Glutamatergic neuron (in vitro differentiated cells): ENCODE measurements at places on chromosomes 7 and 10.

DNA sequence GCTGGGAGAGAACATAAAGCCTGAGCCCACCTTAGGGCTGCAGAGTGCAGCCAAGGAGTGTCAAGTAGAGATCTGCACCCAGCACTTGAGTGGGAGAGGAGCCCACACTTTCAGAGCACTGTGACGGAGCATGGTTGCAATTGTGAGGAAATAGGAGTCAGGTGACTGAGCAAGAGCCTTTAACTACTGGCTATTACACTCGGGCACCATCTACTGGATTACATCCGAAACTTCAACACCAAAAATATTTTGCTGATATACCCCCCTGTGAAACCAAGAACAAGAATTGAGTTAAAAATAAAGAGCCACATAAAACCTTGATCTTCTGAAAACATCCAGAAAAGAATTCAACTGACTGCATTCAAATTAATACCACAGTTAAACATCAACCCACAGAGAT lies 657.9 kb downstream of the NXPH1 start:
- H3K4me3 ChIP-seq: no peak overlapping the region
- H3K4me1 ChIP-seq: no peaks in the 10 kb centered on the region
- H3K36me3 ChIP-seq: peaks cover 6% of the 10 kb centered on the region
- no peaks in the 10 kb centered on the region for H3K27me3 ChIP-seq
- no peak for DNase-seq
- no peak overlapping the region for H3K27ac ChIP-seq

DNA sequence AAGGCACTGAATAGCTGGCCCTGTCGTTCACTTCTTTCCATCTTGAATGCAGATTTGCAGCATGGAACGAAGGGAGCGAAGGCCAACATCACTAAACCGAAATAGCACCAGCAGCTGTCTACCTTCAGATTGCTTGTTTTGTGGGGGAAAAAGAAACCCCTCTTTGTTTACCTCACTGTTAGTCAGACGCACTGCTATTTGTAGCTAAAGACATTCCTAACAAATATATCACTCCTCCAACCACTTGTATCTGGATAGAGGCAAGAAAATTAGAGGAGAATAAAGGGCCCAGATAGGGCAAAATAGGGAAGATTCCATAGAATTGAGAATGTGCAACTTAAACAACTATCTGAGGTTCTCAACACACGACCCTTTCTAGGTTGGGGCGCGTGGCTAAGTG lies 26.5 kb downstream of the ANK3 start:
- H3K4me1 ChIP-seq: peaks cover 11% of the 10 kb centered on the region
- DNase-seq: no peak
- H3K27ac ChIP-seq: no peak overlapping the region
- no peaks in the 10 kb centered on the region for H3K27me3 ChIP-seq
- no peaks in the 10 kb centered on the region for H3K36me3 ChIP-seq
- H3K4me3 ChIP-seq: no peak overlapping the region

- H3K27ac ChIP-seq: no peak overlapping the region
- no peak for DNase-seq
Measured at GRCh38 chr10:87771871-87772500, 46.0 kb downstream of the ATAD1 start.

DNA sequence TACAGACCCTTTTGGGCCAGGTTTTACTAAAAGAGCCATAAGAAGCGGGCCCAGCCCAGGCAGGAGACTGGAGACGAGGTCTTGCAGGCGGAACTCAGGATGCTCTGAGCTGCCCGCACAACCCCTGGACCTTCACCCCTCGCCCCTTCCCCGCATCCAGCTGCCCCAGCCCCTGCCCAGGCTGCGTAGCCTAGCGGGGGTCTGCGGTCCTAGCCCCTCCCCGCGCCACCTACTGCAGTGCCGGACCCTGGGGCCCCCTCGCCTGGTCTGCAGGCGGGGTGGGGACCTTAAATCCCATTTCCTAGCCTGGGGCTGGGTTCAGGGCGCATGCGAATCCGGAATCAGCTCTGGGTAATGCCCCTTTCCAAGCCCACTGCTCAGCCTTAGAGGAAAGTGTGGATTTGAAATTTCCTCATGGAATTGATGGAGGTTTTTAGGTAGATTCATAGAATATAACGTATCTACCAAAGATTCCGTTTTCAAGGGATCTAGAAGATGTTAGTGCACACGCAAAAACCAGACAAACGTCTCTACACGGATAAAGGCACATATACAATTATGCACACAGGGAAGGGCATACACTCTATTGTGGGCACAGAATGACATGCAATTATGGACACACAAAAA lies 546 bp upstream of the HOXA3 start:
- no peak for DNase-seq
- H3K27me3 ChIP-seq: peaks cover 64% of the 10 kb centered on the region
- H3K4me3 ChIP-seq: peak overlapping the region; percentile 23
- no peak overlapping the region for H3K27ac ChIP-seq

DNA sequence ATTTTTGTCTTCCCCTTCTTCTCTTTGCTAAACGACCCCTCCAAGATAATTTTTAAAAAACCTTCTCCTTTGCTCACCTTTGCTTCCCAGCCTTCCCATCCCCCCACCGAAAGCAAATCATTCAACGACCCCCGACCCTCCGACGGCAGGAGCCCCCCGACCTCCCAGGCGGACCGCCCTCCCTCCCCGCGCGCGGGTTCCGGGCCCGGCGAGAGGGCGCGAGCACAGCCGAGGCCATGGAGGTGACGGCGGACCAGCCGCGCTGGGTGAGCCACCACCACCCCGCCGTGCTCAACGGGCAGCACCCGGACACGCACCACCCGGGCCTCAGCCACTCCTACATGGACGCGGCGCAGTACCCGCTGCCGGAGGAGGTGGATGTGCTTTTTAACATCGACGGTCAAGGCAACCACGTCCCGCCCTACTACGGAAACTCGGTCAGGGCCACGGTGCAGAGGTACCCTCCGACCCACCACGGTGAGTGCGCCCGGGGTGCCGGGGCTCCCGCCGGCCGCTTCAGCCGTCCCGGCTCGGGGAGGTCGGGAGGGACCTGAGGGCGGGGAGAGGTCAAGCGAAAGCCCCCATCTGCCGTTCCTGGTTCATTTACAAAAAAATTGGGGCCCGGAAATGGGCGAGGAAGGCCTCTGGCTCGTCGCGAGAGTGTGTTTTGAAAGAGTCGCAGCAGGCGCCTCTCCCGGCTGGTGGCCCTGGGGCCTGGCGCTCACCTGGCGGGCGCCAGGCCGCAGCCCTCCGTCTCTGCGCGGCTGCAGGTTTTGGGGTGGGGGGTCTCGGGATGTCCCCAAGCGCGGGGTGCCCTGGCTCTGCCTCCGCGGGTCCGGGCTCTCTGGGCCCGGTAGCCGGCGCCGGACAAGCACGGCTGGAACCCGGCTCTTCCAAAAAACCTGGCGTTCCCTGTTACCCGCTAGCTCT lies 1.2 kb downstream of the GATA3 start:
- no peaks in the 10 kb centered on the region for H3K36me3 ChIP-seq
- DNase-seq: no peak
- H3K27ac ChIP-seq: no peak overlapping the region
- peaks cover 45% of the 10 kb centered on the region for H3K27me3 ChIP-seq
- peaks cover 8% of the 10 kb centered on the region for H3K4me1 ChIP-seq

DNA sequence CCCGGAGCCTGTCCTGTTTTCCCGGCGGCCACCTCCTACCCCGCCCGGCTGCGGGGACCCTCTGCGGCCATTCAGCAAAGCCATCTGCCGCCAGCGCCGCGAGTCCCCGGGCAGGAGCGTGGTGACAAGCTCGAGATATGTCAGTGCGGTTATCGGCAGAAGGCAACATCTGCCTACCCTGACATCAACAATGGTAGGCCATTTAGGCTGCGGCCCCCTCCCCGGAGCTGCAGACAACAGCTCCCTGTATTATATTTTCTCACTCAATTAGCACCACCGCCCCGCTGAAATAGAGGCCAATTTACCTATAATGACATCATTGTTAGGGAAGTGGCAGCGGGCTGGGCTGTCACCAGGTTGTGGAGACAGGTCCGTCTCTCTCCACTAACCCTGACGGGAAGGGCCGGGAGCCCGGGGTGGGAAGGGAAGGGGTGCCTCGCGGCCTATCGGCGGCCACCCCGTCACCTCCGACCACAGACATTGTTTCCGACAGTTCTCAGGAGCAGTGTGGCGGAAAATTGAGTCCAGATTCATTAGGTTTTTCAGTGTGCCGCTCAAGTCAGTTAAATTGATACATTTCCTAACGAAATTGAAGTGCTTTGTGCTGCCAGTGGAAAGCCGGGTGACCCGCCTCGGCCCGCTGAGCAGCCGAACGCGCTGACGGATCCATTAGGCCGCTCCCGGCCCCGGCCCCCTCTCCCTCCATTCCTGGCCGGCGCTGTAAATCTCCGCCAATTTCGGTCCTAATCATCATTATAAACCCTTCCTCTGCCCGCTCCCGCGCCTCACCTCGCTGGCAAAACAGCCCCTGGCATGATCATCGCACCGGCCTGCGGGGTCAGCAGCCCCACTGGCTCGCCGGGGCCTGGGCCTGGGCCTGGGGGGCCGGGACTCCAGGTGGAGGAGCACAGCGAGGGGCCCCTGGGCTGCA lies 43.0 kb downstream of the UNCX start:
- H3K27me3 ChIP-seq: peaks cover 18% of the 10 kb centered on the region
- peaks cover 13% of the 10 kb centered on the region for H3K36me3 ChIP-seq
- peak overlapping the region; percentile 42 for H3K4me3 ChIP-seq
- no peaks in the 10 kb centered on the region for H3K4me1 ChIP-seq
- H3K27ac ChIP-seq: peak overlapping the region; percentile 89

DNA sequence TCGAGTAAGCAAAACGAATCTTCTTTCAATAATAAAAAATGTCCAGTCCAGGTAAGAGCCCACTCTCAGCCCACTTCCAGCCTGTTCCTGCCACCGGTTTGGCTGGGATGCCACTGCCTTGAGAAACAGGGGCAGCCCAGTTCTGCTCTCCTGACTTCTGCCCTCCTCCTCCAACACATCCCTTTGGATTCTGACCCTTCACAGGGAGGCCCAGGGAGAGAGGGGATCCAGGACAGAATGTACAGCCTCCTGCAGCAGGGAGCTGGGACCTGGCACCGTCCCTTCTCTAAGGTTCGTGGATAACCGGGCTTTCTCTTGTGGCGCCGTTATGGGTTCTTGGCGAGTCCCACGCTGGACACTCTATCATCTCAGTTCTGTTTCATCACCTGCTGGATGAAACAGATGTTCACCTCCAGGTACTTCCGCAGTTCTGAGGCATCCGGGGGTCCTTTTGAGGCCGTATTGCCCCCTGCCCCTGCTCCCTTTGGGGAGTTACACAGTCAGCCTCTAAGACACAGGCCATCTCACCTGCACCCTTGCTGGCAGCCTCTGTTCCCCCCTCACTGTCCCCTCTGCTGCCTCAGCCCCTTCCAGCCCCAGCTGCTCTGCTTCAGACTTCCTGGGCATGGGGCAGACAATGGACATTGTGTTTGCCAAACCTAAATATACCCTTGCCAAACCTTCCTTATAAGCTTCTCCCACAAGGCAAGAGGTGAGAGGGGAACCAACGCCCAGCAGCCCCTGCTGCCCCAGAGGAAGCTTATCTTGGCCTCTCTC lies 203.8 kb upstream of the ZMIZ1 start:
- peaks cover 5% of the 10 kb centered on the region for H3K4me1 ChIP-seq
- H3K27ac ChIP-seq: no peak overlapping the region
- no peak for DNase-seq
- no peaks in the 10 kb centered on the region for H3K36me3 ChIP-seq
- H3K4me3 ChIP-seq: no peak overlapping the region
- H3K27me3 ChIP-seq: peaks cover 2% of the 10 kb centered on the region

- no peaks in the 10 kb centered on the region for H3K36me3 ChIP-seq
- H3K27ac ChIP-seq: no peak overlapping the region
- H3K27me3 ChIP-seq: peaks cover 14% of the 10 kb centered on the region
Measured at GRCh38 chr10:101565370-101565900, 22.6 kb downstream of the POLL start.

DNA sequence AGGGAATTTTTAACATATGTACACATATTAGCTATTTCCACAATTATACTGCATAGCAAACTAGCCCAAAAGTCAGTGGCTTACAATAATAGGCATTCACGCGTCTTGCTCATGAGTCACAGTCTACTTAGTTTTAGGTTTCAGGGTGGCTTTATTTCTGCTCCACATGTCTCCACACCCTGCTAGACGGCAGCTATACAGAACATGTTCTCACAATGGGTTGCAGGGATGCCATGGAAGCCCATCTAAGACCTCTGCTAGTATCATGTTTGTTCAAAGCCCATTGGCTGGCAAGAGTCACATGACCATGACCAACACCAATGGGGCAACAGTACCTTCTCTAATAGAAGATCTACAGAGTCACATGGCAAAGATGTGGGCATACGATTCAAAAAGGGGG lies 96.3 kb upstream of the NEBL start:
- no peak overlapping the region for H3K4me3 ChIP-seq
- H3K36me3 ChIP-seq: no peaks in the 10 kb centered on the region
- no peak for DNase-seq
- H3K27ac ChIP-seq: no peak overlapping the region
- no peaks in the 10 kb centered on the region for H3K27me3 ChIP-seq

- H3K36me3 ChIP-seq: no peaks in the 10 kb centered on the region
- H3K4me1 ChIP-seq: peaks cover 14% of the 10 kb centered on the region
- H3K4me3 ChIP-seq: no peak overlapping the region
- H3K27ac ChIP-seq: no peak overlapping the region
- DNase-seq: no peak
Measured at GRCh38 chr7:150942001-150942590, 36.0 kb downstream of the KCNH2 start.

DNA sequence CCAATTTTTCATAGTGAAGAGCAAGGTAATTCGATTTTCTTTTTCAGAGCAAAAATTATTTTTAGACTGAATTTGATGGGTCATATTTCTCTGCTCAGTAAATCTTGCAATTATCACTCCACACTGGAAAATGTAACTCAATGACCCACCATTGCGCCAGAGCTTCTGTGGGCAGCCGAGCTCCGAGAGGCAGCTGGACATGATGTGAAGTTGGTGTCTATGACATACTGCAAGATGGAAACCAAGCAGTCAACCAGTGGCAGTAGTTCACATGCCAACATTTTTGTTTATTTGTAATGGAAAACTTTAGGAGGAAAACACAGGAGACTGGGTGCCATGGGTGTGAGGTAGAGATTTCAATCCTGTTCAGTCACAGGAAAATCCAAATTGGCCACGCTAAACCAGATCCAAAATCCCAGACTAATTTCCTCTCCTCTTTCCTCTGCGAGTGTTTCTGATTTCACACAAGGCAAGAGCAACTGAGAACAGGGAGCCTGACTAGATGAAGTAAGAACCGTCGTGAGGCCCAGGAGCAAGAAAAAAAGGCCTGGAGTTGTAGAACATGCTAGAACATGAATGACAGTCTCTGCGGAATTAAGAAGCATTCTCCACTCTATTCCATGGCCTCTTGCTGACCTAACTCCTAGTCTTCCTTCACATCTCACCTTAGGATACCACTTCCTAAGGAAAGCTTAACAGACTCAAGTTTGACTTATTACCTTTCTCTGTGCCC lies 39.3 kb downstream of the CALD1 start:
- no peak for DNase-seq
- H3K4me3 ChIP-seq: no peak overlapping the region
- peaks cover 2% of the 10 kb centered on the region for H3K27me3 ChIP-seq
- no peaks in the 10 kb centered on the region for H3K36me3 ChIP-seq
- H3K27ac ChIP-seq: no peak overlapping the region

GRCh38 chr10:22460101-22460500 lies 114.8 kb downstream of the SPAG6 start:
- no peak for DNase-seq
- H3K36me3 ChIP-seq: no peaks in the 10 kb centered on the region
- H3K27me3 ChIP-seq: peaks cover under 1% of the 10 kb centered on the region
- H3K27ac ChIP-seq: no peak overlapping the region
- H3K4me1 ChIP-seq: peaks cover 14% of the 10 kb centered on the region

- DNase-seq: no peak
- peaks cover 11% of the 10 kb centered on the region for H3K27me3 ChIP-seq
- H3K4me3 ChIP-seq: no peak overlapping the region
- peaks cover 46% of the 10 kb centered on the region for H3K4me1 ChIP-seq
- H3K36me3 ChIP-seq: no peaks in the 10 kb centered on the region
Measured at GRCh38 chr10:128081720-128082119, 44.5 kb downstream of the MKI67 start.
